Dermis blood vessel endothelial cell (primary cell): ENCODE measurements at places on chromosomes 11 and 22. TPM values are rescaled to one million over a fixed set of nuclear protein-coding genes. Genes with fewer than 3 reads are reported as not detected.

MRGPRX4 gene
- 0.19 and 0.51 TPM in 2 replicates for total RNA-seq

MS4A12 gene
- total RNA-seq: not detected in 2 replicates

P2RX3 gene
- total RNA-seq: not detected in 2 replicates

ZNF408 gene
- total RNA-seq: 7.9 and 8.7 TPM in 2 replicates

MS4A14 gene
- total RNA-seq: not detected in 2 replicates

PRR5 gene
- 12.4 and 13.6 TPM in 2 replicates for total RNA-seq

C11orf87 gene
- total RNA-seq: not detected in 2 replicates

EHD1 gene
- 75.9 and 125 TPM in 2 replicates for total RNA-seq

GAB4 gene
- not detected in 2 replicates for total RNA-seq

TAF10 gene
- total RNA-seq: 27.5 and 34.2 TPM in 2 replicates

PICK1 gene
- 15.5 and 18.7 TPM in 2 replicates for total RNA-seq

CDC42BPG gene
- 0.34 and 0.37 TPM in 2 replicates for total RNA-seq

TRPM5 gene
- not detected in 2 replicates for total RNA-seq

PLAAT3 gene
- 59.1 and 85.3 TPM in 2 replicates for total RNA-seq

ANKRD42 gene
- total RNA-seq: 2.3 and 3.9 TPM in 2 replicates

NLRP14 gene
- not detected in 2 replicates for total RNA-seq

ACAT1 gene
- total RNA-seq: 129 and 166 TPM in 2 replicates

CALCA gene
- not detected in 2 replicates for total RNA-seq

TMEM80 gene
- 10.7 and 12.4 TPM in 2 replicates for total RNA-seq

EMID1 gene
- total RNA-seq: 2.9 and 6.1 TPM in 2 replicates

SF3B2 gene
- 116 and 141 TPM in 2 replicates for total RNA-seq

SAC3D1 gene
- 12.4 and 16.0 TPM in 2 replicates for total RNA-seq

TNNT3 gene
- not detected in 2 replicates for total RNA-seq

GAL gene
- 0.17 and 0.74 TPM in 2 replicates for total RNA-seq

ROM1 gene
- 5.4 and 5.6 TPM in 2 replicates for total RNA-seq

VPREB1 gene
- total RNA-seq: not detected in 2 replicates

LIF gene
- total RNA-seq: 1.1 and 1.7 TPM in 2 replicates

MMP13 gene
- not detected in 2 replicates for total RNA-seq

NLRP10 gene
- total RNA-seq: under 0.01 TPM in 1 of 2 replicates, not detected in the other

NPAS4 gene
- not detected in 2 replicates for total RNA-seq

DTX4 gene
- 28.1 and 32.9 TPM in 2 replicates for total RNA-seq

OR52E8 gene
- not detected in 2 replicates for total RNA-seq

PDGFD gene
- total RNA-seq: 22.1 and 34.9 TPM in 2 replicates

STK33 gene
- 0.51 and 1.1 TPM in 2 replicates for total RNA-seq

BATF2 gene
- total RNA-seq: 0.34 and 1.1 TPM in 2 replicates

PATE2 gene
- total RNA-seq: not detected in 2 replicates

ELP4 gene
- total RNA-seq: 17.5 and 18.9 TPM in 2 replicates

CYB5R2 gene
- total RNA-seq: 0.47 TPM in 1 of 2 replicates, not detected in the other

LRP4 gene
- total RNA-seq: 1.4 and 2.2 TPM in 2 replicates

LTO1 gene
- total RNA-seq: 11.9 and 16.0 TPM in 2 replicates

FAM181B gene
- under 0.01 and 0.05 TPM in 2 replicates for total RNA-seq

RTN4RL2 gene
- total RNA-seq: 0.14 and 0.51 TPM in 2 replicates

TRIOBP gene
- 165 and 227 TPM in 2 replicates for total RNA-seq

OR51I1 gene
- not detected in 2 replicates for total RNA-seq

OR9G1 gene
- total RNA-seq: not detected in 2 replicates

CHRM1 gene
- not detected in 2 replicates for total RNA-seq
